ENCODE measurements at places on chromosomes 4 and X.

GRCh38 chrX:150898343-150899190 is at the start of gene CD99L2:
TSS of gene CD99L2 (minus strand) at chrX:150898668. CDS start at chrX:150898588, 80 bp downstream.
- peak; percentile 86 for DNase-seq

GRCh38 chr4:1531683-1532548 is 125.7 kb upstream of the NKX1-1 start:
- DNase-seq, result no peak

GRCh38 chrX:10591363-10592335 is 28.7 kb downstream of the MID1 start:
- no peak for DNase-seq

GRCh38 chr4:19135895-19136633 is 1114.5 kb upstream of the LCORL start:
- no peak for DNase-seq

- DNase-seq, result no peak
These were observed 482.4 kb downstream of the SPRY1 start for GRCh38 chr4:123878976-123879375.

DNA sequence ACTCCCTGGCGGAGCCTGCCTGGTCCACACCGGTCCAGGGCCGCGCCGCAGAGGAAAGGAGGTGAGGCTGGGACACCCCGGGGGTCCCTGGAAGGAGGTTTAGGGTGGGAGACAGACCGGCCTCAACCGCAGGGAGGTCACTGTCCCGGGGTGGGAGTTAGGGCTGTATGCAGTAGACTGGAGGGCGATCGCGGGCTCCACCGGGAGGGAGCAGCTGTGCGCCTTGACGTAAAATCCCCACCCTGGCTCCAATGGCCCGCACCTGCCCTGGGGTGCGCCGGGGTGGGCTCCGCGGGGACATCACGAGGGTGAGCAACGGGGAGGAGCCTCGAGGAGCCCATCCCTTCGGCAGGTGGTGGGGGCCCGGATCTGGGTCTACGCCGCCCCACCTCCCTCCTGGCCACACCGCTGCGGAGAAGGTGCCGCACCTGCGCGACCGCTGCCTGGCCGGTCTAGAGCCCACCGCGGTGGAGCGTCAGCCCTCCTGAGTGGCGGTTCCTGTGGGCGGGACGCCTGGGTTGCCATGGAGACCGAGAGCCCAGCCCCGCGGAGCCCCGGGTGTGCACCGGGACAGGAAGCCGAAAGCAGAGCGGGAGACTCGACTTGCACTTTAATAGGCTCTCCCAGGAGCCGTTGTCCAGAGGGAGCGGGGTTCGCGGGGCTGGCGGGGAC is 105.1 kb downstream of the ADRA2C start:
- DNase-seq, result no peak

DNA sequence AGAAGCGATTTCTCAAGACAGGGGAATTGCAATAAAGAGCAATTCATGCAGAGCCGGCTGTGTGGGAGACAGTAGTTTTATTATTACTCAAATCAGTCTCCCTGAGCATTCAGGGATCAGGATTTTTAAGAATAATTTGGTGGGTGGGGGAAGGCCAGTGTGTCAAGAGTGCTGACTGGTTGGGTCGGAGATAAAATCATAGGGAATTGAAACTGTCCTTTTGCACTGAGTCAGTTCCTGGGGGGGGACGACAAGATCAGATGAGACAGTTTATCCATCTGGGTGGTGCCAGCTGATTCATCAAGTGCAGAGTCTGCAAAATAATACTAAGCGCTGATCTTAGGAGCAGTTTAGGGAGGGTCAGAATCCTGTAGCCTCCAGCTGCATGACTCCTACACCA is 502.4 kb downstream of the NLGN4X start:
- no peak for DNase-seq

DNA sequence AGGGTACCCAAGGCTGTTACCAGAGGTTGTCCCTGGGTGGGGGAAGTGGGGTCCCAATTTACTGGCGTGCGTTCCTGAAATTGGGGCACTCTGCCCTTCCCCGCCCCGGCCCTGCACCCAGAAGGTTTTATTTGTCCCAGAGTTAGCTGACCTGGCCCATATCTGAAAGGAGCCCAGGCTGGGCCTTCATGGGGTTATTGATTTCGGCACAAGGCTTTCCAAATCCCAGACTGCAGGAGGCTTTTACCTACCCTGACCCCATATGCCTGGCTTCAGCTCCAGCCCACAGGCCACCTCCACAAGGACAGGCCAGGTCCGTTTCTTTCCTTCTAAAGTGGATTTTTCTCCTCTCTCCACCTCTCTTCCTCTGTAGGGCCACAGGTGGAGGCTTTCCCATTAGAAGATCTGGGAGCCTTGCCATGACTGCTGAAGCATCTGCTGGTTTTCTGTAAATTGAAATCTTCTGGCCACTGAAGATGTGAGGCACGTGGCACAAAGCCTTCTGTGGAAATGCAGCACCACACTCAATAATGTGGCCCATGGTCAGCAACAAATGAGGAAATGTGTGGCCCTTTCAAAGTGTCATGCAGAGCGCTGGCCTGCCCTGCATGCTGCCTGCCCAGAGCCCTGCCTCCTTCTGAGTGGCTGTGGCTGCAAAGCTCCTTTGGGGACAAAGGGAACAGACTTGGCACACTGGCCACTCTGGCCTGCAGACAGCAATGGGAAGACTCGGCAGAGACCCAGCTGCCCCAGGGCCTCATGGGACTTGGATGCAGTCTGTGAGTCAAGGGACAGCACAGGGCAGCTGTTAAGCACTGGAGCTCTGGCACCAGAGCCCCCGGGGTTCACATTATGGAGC is 43.1 kb upstream of the MTM1 start:
- DNase-seq, result no peak

DNA sequence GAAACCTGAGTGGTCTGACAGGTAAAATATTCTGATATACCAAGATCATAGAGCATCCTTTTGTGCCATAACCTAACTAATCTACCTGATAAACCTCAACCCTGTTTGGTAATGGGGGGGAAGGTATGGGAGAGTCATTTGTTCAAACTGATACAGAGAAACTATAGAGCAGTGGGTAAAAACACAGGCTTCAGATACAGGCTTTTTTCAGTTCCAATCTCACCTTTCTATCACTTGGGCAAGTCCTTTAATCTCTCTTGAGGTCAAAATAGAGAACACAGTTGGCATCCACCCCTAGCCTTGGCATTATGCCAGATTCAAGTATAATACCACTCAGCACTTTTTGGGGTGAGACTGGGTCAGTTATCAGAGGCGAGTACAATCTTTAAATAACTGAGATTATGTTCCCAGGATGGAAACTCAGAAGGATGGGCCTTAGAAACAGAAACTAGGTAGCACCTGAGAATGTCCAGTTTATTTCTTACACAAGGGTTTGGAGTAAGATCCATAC is 880 bp upstream of the ETDC start:
- DNase-seq, result no peak

- DNase-seq, result no peak
These were observed 72.6 kb downstream of the FAM53A start for GRCh38 chr4:1611501-1611870.

DNA sequence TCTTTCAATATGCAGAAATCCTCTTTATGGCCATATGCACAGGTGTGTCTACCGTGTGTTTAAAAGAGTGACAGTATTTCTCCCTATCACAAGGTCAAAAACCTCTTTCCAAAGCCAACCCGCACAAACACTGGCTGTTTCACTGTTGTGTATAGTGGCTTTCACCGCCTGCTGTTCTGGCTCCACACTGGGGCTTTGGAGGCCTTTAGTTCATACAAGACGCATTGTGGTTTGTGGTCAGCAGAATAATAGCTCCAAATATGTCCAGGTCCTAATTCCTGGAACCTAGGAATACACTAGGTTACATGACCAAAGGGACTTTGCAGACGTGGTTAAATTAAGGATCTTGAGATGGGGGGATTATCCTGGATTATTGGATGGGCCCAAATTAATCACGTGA is 40.7 kb upstream of the FAM9A start:
- DNase-seq, result no peak

DNA sequence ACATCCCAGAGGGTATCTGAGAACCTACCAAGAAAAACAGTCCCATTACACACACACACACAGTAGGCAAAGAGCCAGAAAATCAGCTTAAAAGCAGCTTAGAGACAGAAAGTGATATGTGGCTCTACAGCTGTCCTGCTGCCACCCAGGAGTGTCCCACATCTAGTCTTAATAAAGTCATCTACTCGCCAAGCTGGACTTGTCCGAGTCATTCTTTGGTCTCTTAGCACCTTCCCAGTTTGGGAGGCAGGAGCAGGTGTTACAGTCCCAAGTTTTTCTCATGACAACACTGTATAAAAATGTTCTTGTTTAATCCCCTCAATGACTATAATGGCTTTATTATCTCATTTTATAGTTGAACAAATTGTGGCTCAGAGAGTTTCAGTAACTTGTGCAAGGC is 252.5 kb upstream of the CASK start:
- DNase-seq, result no peak

DNA sequence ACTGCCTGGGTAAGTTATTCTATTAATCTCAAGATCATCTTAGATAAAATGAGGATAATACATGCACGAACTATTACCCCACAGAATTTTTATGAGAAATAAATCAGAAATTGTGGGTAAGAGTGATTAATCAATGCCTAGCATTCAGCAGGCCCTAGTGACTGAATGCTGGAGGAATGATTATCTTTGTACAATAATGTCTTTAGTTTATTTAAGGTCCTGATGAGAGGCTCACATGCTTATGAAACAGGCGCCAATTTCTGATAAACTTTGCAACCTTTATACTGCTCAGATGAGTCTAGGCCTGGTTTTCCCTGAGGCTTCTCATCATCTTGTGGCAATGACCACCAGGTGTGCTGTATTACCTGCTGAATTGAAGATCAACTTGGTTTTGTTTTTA is 27.8 kb upstream of the BMP2K start:
- no peak for DNase-seq

DNA sequence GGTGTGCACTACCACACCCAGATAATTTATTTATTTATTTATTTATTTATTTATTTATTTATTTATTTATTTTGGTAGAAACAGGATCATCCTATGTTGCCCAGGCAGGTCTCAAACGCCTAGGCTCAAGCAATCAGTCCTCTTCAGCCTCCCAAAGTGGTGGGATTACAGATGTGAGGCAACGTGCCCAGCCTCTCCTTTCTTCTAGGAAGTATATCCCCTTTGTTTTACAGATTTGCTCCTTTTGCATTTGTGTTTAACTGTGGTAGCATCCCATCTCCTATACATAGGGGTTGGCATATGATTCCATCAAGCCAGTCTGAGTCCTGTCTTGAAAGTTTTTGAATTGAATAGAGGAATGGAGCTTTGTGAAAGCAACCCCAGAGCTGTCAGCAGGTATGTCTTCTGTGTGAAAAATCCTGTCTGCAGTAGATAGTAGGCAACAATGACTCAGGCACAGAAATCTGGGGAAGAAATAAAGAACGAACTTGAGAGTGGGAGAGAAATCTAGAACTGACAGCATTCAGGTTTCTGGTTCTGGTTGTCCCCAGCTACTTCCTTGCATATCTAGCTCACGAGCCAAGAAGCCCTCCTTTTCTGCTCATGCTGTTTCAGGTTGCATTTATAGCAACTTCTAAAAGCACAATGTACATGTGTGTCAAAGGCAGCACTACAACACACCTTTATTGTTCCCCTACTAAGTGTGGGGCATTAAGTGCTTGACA is 113.7 kb upstream of the LSM6 start:
- DNase-seq, result no peak

DNA sequence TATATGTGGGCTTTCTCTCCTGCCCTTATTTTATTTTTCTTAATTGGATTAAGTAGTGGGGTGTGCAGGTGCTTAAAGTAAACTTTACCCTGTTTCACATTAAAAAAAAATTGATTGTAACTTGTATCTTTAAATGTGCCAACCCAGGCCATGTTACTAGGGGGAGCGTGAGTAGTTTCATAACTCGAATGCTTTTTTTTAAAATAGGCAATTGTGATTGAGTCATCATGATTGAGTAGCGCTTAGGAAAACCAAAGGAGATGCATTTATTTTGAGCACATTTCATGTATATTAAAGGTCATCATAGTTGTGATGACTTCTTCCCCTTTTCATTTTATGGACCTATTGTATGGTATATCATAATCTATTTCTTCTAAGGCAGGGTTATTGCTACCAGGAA is 32.2 kb downstream of the GPAT3 start:
- no peak for DNase-seq

DNA sequence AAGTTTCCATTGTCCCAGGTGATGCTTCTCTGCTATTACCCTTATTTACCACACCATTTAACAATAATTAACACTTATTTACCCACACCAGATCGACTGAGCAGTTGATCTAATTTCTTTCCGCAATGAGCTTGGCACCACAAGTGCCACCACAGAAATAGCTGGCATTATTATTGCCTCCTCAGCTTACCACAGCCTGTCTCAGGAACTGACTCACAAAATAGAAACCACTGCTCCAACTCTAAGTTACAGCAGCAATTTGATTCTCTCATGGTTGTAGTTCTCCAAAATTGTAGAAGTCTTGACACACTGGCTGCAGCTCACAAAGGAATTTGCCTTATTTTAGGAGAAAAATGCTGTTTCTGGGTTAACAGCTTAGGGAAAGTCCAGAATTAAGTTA is 22.5 kb downstream of the ZNF721 start:
- DNase-seq, result no peak

DNA sequence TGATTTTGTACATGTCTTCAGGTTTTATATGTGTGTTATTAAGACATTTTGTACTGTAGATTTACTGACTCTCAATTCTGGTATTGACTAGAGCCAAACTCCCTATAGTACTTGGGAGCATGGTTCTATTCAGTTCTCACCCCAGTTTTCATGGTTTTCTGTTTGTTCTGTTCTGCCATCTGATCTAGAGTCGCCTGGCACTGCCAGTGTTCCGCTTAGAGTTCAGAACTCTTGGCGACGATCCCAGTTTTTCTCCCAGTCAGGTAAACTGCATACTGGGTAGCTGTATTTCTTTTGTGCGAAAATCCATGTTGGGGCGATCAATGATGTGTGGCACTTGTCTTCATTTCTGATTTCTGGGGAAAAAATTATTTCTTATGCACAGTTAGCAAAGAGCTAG is 78.0 kb downstream of the PHOX2B start:
- no peak for DNase-seq

- DNase-seq, result no peak
These were observed 887 bp upstream of the IL1RAPL2 start for GRCh38 chrX:104564921-104565703.

DNA sequence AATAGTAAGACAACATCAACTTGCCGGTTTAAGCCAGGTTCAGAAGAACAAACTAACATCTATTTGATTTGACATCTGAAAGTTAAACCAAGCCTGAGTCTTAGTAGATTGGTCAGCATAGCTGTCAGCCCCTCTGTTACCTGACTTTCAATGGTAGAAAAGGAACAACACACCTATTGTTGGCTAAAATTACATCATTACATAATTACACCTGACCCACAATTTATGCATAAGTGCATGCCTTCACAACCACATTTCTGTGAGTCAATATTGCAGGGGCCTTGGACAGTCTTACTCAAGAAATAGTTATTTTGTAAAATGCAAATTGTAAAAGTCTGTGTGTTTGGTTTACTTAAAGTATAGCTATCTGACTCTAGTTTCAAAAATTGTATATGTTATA is 36.2 kb downstream of the EGFL6 start:
- no peak for DNase-seq
